Stimulated activated naive CD4-positive, alpha-beta T cell treated with Interleukin-2 at 50 U/mL for 16 hours (primary cell): ENCODE measurements at places on chromosomes 13 and 19.

- no peak for DNase-seq
Observed at GRCh38 chr13:58134012-58134411, 502.5 kb downstream of the PCDH17 start.

GRCh38 chr13:41708713-41709112 lies 251.4 kb downstream of the RGCC start:
- no peak for DNase-seq

DNA sequence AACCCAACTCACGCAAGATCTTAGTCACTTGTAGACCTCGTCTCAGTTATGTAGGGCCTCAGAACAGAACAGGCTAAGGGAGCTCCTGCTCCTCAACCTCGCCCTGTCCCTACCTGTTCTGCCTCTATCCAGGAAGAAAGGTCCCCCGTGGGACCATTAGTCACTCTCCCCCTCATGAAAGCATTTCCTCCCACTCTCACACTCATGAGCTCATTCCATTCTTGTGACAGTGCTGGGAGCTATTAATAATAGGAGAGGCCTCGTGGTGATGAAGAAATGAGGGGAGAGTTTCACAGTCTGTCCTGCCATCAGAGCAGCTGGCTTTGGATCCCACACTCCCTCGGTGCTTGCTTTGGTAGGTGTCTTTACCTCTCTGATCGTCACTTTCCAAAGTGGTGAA lies 10.2 kb downstream of the PPP2R1A start:
- DNase-seq: no peak

DNA sequence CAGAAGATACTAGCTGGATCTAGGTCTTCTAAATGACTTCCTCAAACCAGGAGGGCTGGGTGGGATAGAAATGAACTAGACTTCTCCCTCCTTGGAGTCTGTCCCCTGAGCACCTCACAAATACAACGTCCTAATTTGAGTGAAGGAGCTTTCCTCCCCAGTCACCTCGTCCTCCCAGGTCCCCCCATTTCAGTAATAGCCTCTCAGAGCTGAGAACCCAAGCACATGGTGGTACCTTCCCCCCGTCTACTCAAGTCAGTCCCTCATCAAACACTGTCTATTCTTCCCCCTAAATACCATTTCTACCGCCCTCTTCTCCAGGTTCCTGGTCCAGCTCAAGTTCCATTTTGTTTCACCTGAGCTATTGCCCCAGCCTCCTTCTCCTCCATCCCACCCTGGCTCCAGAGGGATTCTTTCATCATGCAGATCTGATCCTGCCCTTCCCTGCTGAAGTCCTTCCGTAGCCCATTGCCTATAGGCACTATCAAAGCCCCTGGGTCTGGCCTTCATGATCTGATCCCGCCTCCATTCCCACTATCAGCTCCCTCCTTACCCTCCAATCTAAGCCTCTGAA lies 5.3 kb upstream of the PRKCG start:
- no peak for DNase-seq

DNA sequence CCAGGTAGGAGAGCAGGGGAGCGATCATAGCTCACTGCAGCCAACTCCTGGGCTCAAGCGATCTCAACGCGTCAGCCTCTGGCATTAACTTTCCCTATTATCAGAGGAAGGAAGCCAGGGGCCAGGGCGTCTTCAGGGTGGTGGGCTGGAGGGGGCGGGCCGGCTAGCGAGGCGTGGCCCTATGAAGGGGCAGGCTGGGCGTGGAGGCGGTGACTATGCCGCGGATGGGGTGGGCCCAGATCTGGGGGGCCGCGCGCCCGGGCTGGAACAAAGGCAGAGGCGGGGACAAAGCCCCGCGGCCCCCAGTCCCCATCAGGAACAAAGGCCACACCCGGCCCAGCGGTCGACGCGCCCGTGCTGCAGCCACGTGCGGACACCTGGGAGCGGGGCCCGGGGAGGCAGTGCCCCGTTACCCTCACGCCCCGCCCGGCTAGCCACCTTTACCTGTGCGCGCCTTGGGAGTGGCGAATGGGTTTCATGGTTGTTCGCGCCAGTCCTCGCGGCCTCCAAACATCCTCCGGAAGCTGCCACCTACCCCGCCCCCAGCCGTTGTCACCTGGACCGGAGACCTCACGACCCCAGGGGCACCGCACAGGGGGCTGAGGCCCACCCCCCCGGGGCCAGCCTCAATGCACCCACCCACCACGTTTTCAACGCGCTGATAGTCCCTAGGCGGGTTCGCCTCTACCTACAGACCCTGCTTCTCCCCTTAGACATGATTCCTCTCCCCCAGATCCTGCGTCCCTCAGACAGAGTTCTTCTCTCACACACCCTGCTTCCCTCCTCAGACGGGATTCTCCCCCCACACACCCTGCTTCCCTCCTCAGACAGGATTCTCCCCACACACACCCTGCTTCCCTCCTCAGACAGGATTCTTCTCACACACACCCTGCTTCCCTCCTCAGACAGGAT lies 5.4 kb upstream of the TRIM28 start:
- DNase-seq: no peak

GRCh38 chr19:48746738-48747575 lies at the start of gene IZUMO1:
IZUMO1 (minus strand) TSS chr19:48746909; CDS start chr19:48745859, 1,050 bp downstream.
- peak; percentile 32 for DNase-seq

DNA sequence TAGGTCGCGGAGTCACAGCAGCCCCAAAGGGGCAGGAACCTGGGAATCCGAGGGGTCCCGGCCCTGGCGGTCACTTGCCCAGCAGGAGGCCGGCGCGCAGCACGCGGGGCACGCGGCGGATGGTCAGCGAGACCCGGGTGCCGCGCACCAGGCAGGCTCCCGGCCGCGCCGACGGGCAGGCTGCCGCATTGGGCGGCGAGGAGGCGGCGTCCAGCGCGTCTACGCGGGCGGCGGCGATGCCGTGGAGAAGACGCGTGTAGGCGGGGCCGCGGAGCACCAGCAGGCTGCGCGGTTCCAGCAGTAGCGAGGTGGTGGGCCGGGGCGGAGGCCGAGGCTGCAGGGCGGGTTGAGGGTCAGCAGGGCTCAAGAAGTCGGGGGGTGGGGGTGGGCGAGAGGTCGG lies 607 bp upstream of the SYNE4 start:
- DNase-seq: peak; percentile 43

- DNase-seq: no peak
Observed at GRCh38 chr19:30481063-30481462, 108.9 kb downstream of the ZNF536 start.

DNA sequence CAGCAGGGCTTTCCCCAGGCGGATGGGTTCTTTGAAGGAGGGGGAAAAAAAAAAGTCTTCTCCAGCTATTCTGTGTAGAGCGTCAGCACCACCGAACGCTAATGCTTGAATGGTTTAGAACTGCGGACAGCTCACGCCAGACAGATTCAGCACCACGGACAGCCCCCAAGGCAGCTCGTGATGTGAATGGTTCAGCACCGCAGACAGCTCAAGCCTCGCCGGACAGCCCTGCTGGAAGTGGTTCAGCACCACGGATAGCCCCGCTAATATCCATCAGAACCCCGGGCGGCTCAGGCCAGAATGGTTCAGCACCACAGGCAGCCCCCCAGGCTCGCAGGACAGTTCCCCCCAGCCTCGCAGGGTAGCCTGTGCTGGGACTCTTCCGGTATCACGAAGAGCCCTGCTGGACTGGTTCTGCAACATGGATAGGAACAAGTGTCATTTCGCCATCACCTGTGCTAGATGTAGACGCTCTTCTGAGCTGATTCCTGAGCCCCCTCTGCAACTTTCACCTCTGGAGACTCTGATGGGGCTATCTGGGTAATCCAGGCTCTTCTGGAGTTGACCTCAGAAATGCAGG lies 4.9 kb upstream of the SMIM17 start:
- no peak for DNase-seq

GRCh38 chr13:71661921-71662320 lies 205.1 kb downstream of the DACH1 start:
- no peak for DNase-seq

GRCh38 chr13:74191410-74191809 lies 57.2 kb upstream of the KLF12 start:
- DNase-seq: no peak

GRCh38 chr19:3346677-3347353 lies 19.6 kb upstream of the NFIC start:
- no peak for DNase-seq

GRCh38 chr19:13334801-13335481 lies 171.3 kb downstream of the CACNA1A start:
- DNase-seq: no peak

DNA sequence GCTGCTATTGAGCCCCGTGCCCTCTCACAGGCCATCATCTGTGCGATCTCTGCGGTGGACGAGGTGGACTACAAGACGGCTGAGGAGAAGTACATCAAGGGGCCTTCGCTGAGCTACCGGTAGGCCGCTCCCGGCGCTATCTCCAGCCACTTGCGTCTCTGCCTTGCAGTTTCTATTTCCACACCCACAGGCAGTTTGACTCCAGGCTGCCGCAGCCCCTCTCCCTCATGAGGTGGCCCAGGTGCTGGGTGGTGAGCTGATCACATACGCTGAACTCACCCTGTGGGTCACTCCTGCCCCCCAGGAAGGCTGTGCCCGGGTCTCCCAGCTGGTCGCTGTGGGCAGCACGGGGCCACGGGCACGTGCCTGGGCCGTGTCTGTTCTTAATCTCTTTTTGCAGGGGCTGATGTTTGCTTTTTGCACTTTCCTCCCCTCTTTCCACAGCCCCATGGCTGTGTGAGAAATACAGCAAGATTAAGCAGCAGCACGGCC lies 10.6 kb upstream of the NDUFS7 start:
- no peak for DNase-seq

DNA sequence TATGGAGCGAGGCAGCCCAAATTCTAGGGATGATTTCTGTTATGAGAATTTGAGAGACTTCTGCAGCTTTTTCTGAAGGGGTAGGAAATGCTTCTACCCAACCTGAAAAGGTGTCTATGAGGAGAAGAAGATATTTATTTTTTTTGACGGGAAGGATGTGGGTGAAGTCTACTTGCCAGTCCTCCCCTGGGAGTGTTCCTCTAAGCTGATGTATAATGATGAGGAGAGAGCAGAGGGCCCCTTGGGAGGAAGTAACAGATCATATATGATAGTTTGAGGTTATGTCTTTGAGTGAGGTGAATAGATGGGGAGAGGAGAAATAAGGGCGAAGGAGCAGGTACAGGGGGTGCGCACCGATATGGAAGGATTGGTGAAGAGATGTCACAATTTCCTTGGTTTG lies 910.6 kb upstream of the SLITRK5 start:
- DNase-seq: no peak

- no peak for DNase-seq
Observed at GRCh38 chr19:1647501-1648458, 4.6 kb downstream of the TCF3 start.

GRCh38 chr19:49869009-49869483 lies 1.7 kb upstream of the PNKP start:
- DNase-seq: no peak

DNA sequence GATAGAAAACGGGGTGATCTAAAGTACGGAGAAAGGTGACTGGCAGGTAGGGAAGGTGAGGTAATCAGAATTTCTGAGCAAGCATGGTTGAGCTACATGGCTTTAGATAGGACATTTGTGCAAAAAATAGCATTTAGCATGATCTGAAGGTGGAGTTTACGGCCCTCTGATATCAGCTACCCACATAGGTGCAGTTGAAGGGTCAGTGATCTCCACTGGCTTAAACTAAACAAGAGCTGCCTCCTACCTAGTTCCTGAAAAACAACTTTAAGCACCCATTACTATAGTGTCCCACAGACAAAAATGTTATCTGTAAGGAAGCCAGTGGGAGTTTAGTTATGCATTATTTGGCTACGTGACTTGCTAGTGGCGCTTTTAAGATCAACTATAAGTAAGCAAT lies 1.2 kb upstream of the CASP14 start:
- no peak for DNase-seq

DNA sequence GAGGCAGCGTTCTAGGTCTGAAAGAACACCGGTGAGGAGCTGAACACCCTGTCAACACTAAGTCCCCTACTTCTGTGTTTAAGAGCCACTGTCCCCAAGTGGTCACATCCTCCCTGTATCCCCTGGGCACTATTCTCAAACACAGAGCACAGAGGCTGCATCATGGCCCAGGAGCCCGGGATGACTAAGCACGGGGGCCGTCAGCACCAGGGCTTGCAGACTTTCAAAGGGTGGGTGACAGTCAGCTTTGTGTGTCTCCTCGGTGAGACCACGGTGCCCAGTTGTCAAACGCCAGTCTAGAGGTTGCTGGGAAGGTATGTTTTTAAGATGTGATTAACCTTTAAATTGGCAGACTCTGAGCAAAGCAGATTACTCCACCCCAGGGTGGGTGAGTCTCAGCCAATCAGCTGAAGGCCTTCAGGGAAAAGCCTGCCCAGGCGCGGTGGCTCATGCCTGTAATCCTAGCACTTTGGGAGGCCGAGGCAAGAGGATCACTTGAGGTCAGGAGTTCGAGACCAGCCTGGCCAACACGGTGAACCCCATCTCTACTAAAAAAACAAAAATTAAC lies 8.0 kb downstream of the MAP2K2 start:
- DNase-seq: no peak

DNA sequence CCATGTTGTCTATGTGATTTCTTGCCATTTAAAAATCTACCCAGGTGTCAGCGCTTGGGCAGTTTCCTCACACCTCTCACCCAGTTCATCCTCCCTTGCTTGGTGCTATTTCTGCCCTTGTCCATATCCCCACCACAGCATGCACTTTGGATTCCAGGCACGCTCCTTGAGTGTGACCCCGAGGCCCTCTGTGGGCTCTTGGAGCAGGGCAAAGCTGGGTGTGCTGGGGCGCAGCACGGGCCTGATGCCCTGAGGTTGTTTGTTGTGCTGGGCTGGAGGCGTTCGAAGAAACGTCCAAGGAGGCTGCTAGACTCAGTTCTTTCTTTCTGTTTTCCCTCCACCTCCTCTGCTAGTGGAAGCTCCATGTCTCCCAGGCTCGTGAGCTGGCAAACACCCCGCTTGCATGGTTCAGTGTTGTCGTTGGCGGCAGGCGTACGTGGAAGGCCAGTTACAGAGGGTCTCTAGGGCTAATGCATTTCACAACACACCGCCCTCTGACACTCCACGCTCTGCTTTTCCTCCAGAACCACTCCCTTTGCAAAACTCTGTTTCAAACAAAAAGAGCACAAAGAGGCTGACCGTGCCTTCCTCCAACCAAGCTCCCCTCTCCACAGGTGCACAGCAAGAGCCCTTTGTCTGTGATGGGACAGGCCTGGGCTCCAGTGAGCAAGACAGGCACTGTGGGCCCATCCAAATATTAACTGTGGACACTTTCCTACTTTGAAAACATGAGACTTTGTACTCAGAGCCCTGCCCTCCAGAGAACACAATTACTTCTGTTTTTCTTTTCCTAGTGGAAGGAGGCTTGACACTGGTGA lies 117.7 kb upstream of the GJB6 start:
- no peak for DNase-seq

DNA sequence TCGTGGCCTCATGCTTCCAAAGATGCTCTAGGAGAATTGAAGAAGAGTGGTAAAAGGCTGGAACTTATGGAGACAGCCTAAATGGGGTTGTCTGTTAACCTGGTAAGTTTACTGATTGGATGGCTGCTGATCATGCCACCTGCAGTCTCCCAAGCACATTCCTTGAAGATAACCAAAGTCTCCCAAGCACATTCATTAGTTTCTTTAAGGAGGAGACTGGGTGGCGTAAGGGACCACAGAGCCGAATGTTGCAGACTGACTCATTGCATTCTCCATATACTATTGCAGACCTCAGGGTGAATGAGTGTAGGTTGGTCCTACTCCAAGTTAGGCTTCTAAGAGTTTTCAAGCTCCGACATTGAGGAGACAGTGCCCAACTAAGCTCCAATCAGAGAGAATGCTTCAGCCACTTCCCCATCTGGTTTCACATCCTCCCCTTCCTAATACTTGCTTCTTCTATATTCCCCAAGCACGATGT lies at the start of gene IGFL3:
Gene IGFL3, minus strand, starts transcription at position 51 of the 478 bp plus-strand sequence. Its CDS starts 39 bp downstream, at position 12.
- DNase-seq: no peak

- no peak for DNase-seq
Observed at GRCh38 chr13:45506811-45507210, 42.1 kb downstream of the COG3 start.

- no peak for DNase-seq
Observed at GRCh38 chr19:10636304-10636972, 11.1 kb downstream of the SLC44A2 start.
